ENCODE measurements at places on chromosomes 16 and 17.
A peak's percentile ranks its signal among the peaks of the same experiment; 100 is the strongest.

- DNase-seq: no peak
Measured at GRCh38 chr17:82705756-82706155, 7.3 kb upstream of the RAB40B start.

DNA sequence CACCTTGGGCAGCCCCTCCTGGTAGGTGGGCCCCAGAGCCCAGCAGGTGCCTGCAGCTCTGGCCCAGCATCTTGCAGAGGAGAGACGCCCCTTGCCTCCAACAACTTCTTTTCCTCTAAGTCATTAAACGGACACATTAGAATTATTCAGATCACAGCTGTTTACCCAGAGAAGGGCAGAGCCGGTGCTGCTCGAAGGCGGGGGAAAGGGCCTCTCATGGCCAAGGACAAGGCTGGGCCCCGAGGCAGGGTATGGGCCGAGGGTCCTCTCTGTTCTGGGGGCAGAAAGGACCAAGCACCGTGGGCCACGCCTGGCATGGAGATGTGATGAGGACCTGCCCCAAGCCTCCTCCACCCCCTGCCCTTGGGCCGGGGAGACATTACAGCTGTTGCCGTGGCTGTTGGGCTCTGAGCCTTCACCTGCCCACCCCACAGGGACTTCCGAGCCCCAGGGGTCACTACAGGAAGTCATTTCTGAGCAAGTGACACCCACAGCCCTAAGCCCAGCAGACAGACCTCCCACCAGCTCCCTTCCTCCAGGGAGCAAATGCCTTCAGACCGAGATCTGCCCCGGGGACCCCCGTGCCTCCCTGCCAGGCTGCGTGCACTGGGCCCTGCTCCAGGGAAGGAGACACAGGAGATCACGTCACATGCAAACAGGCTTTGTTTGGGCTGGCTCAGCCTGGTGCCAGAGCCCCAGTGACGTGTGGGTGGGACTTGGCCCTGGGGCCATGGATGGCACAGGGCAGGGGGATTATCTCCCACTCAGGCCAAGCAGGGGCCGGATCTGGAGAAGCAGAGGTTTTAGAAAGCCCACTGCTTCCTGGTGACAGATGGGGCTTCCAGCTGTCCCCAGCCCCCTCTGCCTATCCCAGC, 699 bp upstream of the PVALEF start:
- no peak for DNase-seq

GRCh38 chr17:82816358-82816757, 23.5 kb downstream of the ZNF750 start:
- no peak for DNase-seq

GRCh38 chr17:17572010-17572785, 19.3 kb downstream of the PEMT start:
- no peak for DNase-seq

DNA sequence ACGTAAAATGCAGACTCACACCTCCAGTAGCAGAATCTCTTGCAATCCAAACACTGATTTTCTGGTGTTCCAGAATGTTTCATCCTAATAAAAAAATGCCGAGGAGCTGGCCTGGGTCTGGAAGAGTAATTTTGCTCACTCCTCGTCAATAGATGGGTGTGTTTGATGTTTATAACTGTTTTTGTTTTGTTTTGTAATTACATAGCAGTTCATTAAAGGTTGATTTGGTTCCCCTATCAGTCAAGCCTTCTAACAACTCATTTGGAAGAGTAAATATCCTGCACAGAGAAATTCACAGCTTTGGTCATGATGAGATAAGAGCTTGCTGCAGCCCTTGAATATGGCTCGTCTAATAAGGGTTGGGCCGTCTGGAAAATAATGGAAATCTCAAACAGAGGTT, 36.8 kb upstream of the ELAC2 start:
- DNase-seq: no peak

DNA sequence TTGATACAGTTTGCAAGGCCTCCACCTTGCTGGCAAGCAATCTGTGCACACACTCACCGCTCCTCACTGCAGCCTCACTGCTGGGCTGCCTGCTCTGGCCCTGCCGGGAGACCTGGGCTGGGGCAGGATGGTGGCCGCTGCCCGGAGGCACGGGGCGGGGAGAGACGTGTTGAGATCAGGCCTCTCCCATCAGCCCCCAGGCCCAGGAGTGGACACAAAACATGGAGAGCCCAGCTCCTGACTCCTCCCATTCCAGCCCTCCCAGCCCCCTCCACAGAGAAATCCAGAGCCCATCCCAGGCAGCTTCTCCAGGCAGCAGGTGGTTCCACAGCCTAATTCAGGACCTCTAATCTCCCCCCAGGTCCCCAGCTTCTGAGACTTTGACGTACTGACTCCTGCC, 23.1 kb upstream of the RPL38 start:
- no peak for DNase-seq

GRCh38 chr16:66617728-66618127, 13.2 kb downstream of the CMTM3 start:
- DNase-seq: no peak

GRCh38 chr16:57367116-57367752, 5.1 kb upstream of the CX3CL1 start:
- no peak for DNase-seq

- no peak for DNase-seq
Measured at GRCh38 chr17:55770196-55770870, 19.5 kb downstream of the PCTP start.

DNA sequence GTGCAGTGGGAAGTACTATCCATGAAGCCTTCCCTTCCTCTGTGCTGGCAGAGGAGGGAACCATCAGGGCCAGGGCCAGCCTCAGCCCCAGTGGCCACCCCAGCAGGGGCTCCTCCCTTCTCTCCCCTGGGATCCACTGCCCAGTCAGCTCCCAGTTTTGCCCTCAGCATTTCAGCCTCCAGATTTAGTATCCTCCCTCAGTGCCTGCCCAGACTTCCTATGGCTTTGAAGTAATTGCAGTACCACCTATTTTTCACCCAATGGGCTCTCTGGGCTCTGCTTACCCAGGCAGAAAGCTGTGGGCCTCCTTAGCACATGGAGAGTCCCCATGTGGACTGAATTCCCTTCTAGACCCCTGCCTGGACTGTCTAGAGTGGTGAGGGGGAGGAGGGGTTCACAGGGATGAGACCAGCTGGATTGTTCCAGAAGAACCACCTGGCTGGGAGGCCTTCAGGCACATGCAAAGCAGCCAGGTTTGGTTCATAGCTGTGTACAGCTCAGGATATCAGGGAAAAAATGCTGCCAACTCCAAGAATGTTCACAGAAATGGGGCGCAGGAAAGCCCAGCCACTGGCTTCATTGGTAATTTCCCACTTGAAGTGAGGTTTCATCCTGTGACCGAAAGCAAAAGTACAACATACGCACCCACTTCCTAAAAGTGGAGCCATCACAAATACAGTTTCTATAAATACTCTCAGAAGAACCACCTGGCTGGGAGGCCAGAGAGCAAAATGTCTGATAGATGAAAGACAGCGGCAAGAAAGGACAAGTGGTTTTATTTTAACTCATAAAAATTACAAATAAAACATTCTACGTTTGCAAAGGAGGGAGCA, 15.2 kb upstream of the HERPUD1 start:
- DNase-seq: no peak

DNA sequence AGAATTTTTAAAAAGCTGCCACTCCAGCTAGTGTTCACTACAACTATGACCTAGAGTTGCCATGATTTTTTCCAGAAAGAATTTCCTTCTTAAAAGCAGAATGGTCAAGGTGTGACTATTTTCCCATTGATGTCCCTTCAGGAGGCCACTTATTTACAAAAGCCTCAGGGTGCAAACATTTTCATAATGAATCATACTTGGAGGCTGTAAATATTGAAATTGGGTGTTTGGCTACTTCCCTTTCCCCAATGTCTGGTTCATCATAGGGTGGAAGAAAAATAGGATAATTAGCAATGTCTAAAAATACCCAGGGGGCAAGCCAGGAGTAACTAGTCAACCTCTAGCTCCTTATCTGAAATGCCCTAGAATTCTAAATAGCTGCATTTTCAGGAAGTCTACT, 18.8 kb downstream of the AXIN2 start:
- DNase-seq: no peak

- no peak for DNase-seq
Measured at GRCh38 chr17:49664706-49665211, 13.1 kb downstream of the SPOP start.

DNA sequence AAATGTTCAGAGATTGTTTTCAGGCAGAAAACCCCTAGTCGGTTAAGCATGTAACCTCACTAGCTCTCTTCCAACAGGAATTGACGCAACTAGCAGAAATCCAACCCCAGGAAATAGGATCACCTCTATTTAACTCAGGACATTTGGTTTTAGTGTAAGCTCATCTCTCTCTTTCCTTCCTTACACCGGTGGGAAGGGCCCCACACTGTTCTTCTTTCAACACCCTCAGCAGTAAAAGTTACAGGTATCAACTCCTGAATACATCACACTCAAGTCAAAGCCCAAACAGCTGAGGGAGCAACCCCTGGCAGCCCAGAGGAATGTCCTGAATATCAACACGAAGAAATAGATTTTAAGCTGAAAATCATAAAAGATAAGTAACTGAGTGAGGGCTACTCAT, 191.2 kb upstream of the KIF2B start:
- DNase-seq: no peak

GRCh38 chr16:12959072-12959471, 57.7 kb downstream of the SHISA9 start:
- DNase-seq: no peak

- DNase-seq: peak; percentile 64
Measured at GRCh38 chr17:40559954-40560591, 5.2 kb downstream of the CCR7 start.

DNA sequence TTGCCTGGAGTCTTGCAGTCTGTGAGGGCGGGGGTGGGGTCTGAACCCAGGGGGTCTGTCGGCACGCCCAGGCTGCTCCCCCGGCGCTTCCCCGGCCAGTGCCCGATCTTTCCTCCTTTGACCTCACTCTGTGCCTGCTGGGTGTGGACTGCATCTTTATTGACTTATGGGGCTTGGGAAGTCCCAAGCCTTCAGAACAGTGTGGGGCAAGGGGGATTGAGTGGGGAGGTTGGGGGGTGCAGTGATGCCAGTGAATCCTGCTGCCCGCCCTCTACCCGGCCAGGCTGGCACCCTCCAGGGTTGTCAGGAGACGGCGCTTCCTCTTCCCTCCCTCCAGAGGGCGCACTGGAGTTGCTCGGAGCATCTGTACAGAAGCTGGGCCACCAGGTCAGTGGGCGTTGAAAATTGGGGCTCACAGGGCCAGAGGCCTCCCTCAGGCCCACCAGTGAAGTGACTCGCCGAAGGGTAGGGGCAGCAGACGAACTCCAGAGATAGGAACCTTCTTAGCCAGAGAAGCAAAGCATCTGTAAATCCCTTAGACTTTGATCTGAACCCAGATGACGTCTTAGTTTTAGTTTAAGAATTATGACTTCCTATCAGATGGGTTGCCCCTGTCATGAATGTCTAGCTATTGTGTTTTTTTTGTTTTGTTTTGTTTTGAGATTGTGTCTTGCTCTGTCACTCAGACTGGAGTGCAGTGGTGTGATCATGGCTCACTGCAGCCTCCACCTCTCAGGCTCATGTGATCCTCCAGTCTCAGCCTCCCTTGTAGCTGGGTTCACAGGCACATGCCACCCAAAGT, 184.8 kb upstream of the CIBAR2 start:
- DNase-seq: no peak

GRCh38 chr16:83996481-83997252, 28.6 kb downstream of the NECAB2 start:
- no peak for DNase-seq

GRCh38 chr16:82891424-82891823, 264.7 kb downstream of the CDH13 start:
- no peak for DNase-seq

GRCh38 chr17:39401412-39402243, at the start of gene FBXL20:
Gene FBXL20 (minus strand): TSS chr17:39401626. CDS start chr17:39401402, 224 bp downstream.
- peak; percentile 22 for DNase-seq

Measured in NCI-H1436 treated with DMSO at 0.1 percent for 48 hours (cell line).